ENCODE measurements at places on chromosomes 5 and 9.

DNA sequence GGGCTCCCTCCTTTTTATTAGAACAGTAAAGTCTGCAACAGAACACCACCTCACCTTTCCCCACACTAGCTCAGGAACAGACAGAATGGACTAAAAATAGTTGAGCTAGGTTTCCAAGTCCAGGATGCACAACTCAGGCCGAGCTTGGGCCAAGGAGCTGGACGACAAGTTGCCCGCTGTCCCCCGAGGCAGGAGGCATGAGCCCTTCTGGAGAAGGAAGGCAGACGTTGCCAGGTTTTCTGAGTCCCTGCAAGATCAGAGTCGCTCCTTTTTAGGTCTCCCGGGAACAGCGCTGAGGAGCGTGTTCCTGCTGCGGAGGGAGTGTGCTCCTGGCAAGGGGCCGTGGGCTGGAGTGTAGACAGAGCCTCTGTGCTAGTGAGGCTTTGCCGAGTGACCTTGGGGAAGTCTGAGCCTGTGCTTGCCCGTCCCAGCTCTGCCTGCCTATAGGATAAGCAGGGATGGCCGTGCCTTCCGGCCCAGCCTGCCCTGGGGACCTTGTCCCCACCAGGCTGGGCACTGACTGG, 121.6 kb downstream of the WNK2 start:
- DNase-seq, result no peak

GRCh38 chr9:133825555-133826218, 87.5 kb upstream of the SARDH start:
- DNase-seq, result no peak

DNA sequence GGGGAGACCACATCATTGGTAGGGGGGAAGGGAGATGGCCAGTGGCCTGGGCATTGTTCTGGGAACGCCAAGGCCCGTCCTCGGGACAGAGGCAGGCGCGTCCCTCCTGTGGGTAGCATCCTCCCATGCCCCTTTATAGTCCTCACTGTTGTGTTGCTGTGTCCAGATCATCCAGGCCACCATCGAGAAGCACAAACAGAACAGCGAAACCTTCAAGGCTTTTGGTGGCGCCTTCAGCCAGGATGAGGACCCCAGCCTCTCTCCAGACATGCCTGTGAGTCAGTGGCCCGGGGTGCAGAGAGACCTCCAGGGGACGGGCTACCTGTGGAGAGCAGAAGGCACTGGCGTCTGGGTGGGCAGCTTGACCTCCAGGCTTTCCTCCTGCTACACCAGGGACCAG, 38.4 kb upstream of the SUSD3 start:
- no peak for DNase-seq

DNA sequence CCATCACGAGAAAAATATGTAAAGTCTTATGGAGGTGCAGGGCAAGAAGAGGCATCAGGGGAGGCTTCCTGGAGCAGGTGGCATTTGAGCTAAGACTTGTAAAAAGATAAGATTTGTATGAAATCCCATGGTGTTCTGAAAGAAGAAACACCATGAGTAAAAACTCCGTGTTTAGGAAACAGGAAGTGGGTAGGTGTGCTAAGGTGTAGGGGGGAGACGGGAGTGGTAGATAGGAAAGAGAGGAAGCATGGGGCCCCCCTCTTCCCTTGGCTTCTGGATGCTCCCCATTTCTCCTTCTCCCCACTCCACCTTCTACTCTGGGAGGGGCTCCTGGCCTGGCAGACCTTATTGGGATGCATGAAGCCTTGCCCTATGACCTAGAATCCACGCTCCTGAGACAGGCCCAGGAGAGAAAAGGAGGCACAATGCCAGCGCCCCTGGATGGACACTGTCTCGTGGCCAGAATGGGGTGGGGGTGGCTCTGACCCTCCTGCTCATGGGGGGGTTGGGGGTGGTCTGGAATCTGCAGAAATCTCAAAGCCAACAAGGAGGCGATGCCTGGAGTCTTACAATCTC, 103.6 kb downstream of the GTF3C4 start:
- no peak for DNase-seq

DNA sequence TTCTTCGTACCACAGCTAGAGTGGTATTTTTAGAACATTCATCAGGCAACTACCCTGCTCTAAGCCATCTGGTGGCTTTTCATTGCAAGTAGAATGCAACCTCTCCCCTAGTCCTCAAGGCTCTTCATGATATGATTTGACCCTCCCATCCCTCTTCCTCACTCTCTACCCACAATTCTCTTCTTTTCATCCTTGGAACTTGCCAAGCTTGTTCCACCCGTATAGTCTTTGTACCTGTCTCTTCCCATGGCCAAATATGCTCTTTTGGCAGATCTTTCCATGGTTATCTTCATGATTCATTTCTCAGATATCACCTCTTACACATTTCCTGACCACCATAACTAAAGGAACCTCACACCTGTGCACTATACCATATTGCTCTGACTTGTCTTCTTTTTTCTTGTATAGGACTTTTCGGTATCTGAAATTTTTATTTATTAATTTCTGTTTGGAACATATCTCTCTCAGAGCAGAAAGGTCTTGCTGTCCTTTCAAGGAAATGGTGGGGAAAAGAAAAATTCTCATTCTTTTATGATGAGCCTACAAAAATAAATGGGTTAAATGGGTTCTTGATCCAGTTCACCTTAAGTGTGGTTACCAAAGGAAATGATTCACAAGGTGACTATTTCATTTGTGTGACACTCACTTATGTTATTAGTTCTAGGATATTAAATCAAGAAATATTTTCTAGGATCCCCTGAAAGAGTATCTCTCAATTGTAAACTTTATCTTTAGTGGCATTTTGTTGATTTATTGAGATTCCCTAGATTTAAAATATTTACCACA, 3.7 kb upstream of the CD274 start:
- no peak for DNase-seq

DNA sequence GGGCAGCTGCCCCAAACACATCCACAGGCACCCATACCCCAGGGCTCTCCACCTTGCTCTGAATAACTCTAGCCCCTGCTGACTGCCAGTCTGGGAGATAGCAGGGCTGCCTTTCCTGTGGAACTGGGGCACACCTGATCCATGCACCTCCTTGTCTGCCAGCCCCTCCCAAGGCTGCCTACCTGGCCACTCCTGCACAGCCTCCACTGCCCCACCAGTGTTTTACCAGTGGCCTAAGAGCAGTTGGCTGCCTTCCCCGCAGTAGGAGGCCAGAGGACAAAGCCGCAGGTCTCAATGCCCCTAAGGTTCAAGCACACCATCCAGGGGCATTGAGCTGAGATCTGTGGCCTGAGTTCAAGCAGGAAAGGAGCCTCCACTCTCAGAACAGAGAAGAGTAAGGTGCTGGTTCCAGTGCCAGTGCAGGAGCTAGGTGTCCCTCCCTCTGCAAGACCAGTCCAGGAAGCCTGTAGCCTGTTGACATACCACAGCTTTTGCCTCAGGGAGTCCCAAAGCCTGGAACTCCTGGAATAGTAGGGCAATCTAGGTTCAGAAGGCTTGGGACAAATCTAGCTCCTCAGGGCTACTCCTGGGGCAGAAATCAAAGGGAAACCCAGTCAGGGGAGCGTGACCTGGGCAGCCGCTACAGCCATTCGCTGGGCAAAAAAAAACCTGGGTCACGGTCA, 514.5 kb upstream of the PTGER4 start:
- no peak for DNase-seq
